ENCODE measurements at places on chromosomes 4 and X.

DNA sequence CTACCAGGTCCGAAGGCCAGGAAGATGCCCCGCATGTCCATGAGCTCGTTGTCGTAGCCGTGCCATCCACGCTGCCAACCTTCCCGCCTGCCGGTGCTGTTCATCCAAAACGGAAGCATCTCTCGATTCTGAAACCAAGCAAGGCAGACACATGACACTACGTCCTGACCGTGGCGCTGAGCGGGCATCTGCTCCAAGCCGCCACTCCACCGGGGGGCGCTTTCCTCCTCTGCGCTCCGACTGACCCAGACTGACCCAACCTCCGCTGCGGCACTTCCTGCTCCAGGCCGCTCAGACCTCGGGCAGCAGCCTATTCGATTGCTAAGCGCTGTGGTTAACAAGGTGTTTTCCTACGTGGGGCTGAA is 120.5 kb downstream of the ENPP6 start:
- no peak for DNase-seq

DNA sequence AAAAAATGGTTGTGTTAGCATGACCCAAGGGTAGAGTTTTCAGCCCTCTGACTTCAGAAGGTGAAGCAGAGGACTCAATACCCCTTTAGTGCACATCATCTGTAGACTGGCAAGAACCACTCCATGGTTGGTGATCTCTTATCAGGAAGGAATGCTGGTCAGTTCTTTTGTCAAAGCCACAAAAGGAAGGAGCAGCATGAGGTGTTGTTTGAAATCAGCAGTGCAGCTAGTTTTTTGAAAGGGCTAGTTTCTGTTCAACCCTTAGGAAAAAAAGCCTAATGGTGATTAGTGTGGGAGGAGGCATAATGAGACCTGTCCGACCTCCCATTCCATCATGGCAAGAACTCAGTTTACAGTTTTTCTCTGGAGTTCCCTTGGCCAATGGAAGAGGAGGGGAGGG is 362.0 kb upstream of the CT83 start:
- no peak for DNase-seq

- no peak for DNase-seq
Measured at GRCh38 chr4:110624398-110624780, 1.5 kb upstream of the PITX2 start.

- DNase-seq = peak; percentile 67
Measured at GRCh38 chr4:84582302-84582987, 482 bp upstream of the CDS1 start.

GRCh38 chrX:18992829-18993228 is 8.9 kb upstream of the PHKA2 start:
- no peak for DNase-seq
